ENCODE measurements at places on chromosomes 5 and 9.
A peak's percentile ranks its signal among the peaks of the same experiment; 100 is the strongest.

DNA sequence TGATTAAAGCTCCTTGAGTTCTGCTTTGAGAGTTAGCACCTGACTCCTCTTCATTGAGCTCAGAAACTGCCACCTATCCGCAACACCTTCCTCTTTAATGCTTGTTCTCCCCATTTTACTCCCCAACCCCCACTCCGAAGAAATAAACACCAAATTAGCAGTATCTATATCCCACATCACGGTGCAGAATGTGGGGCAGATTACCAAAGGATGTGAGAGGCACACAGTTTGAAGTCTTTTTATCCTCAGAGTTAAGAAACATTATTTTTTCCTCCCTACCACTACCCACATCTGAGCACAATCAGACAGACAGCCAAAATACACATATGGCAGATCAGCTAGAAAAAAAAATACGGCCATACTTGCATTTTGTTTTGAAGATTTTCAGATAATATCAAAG is 26.1 kb upstream of the IL7R start:
- peak; percentile 92 for DNase-seq

GRCh38 chr9:73824671-73825070 is 672.5 kb upstream of the RORB start:
- DNase-seq: no peak

- no peak for DNase-seq
Observed at GRCh38 chr9:132366481-132366880, 11.7 kb upstream of the SETX start.

GRCh38 chr5:116939641-116940040 is 365.0 kb upstream of the SEMA6A start:
- DNase-seq: no peak

DNA sequence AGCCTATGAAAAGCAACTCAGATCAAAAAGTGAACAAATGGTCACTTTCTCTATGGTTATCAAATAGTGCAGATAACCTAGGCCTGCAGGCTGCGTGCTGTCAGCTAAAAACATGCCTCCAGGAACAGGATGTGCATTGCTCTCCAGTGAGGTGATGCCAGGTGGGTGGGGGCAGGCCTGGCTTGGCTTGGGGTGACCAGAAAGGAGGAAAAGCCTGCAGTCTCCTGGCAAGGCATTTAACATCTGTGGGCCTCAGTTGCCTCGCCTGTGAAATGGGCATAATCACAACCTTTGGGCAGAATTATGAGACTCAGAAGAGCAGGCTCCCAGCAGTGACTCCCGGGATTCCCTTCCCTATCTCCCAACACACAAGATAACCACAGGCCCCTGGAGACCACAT is 135.9 kb downstream of the COL23A1 start:
- DNase-seq: no peak

- no peak for DNase-seq
Observed at GRCh38 chr5:168529374-168530234, 499 bp downstream of the FBLL1 start.

GRCh38 chr5:147310059-147310704 is 75.4 kb downstream of the STK32A start:
- no peak for DNase-seq

DNA sequence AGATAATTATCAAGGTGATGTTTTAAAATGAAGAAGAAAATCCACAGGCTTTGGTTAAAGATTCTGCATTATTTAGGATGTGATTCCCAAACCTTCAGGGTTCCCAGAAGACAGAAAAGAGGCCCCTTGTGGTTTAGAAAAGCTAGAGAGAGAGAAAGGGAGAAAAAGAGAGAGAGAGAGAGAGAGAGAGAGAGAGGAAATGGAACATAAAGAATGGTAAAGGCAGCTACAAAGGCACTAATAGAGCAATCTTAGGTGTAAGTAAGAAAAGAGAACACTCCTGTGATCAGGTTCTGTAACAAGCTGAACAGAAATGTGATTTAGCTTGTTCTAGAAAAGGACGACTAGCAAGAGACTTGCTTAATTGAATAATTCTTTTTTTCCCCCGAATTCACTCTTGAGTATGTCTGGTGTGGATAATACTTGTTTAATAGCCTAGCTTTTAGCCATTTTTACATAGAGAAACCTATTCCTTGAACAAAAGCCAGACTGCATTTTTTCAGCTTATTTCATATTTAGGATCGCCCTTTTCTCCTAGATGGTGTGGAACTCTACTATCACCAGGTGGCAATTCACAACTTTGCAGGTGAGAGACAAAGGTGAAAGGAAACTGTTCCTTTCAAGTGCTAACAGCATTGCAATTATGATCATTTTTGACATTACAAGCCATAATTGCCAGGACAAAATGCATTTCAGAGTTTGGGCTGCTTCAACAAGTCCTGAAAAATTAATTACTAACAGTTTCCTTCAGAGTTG is 57.6 kb upstream of the SH3GL2 start:
- no peak for DNase-seq

DNA sequence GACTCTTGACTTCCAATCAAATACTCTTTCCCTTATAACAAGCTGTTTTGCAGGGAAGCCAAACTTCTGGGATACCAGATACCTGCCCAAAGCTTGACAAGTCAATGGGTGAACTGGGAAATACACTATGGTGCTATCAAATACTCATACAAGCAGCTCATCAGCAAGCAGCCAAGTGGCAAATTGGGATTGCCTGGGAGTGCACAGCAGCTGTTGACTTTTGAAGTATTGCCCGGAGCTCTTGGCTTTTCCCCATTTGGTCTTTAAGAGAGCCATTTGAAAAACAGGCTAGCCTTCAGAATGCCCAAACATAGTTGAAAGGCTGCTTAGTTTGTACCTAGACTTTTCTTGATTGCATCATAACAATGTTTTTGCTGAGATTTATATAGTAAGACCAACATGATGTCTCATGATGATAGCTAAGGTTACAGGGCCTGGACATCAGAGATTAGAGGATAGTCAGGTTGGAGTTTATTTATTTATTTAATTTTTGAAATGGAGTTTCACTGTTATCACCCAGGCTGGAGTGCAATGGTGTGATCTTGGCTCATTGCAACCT is 210.1 kb upstream of the ZNF608 start:
- DNase-seq: no peak

DNA sequence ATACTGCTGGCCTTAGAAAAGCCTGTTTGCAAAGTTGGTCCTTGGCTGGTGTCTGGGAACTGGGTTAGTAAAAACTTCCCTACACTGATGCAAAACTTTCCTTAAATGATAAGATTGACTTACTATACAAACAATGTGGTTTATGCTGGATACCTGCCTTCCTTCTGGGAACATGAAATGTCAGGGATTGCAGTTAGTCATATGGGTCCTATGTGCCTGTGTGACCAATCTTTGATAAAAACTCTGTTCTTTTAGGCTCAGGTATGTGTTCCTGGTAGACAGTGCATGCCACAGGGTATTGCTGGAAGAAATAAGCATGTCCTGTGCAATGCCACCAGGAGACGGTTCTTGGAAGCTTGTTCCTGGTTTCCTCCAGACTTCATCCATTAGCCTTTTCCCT is 173.3 kb downstream of the RMI1 start:
- no peak for DNase-seq

Measured in Jurkat, Clone E6-1 (cell line).